Keratinocyte (primary cell): ENCODE measurements at places on chromosomes 3 and 15. TPM values are rescaled to one million over a fixed set of nuclear protein-coding genes. Genes with fewer than 3 reads are reported as not detected.

Gene ZDHHC23
- 1.4 to 2.3 TPM (median 1.4 TPM) in 3 replicates for polyA plus RNA-seq

Gene SETD2
- 15.6 to 23.3 TPM (median 21.5 TPM) in 3 replicates for polyA plus RNA-seq

Gene SLC12A1
- polyA plus RNA-seq: not detected in 3 replicates

Gene ARGFX
- not detected in 3 replicates for polyA plus RNA-seq

Gene CYP1A1
- 3.1 to 23.4 TPM (median 4.8 TPM) in 3 replicates for polyA plus RNA-seq

Gene PLSCR1
- polyA plus RNA-seq: 42.4 to 132 TPM (median 77.6 TPM) in 3 replicates

Gene ANKUB1
- polyA plus RNA-seq: 0.45 to 0.77 TPM (median 0.66 TPM) in 3 replicates

Gene SEMA6D
- 0.41 to 0.82 TPM (median 0.67 TPM) in 3 replicates for polyA plus RNA-seq
